ENCODE measurements at places on chromosomes 3 and 15. TPM values are rescaled to one million over a fixed set of nuclear protein-coding genes. Genes with fewer than 3 reads are reported as not detected.

CLRN1 gene
- polyA plus RNA-seq = not detected

IFRD2 gene
- polyA plus RNA-seq = 85.4 TPM

APOD gene
- polyA plus RNA-seq = 3.7 TPM

TP63 gene
- polyA plus RNA-seq = not detected

ISLR gene
- polyA plus RNA-seq = 124 TPM

WDR76 gene
- 4.1 TPM for polyA plus RNA-seq

GOLGA6D gene
- not detected for polyA plus RNA-seq

GOLGA8F gene
- 0.04 TPM for polyA plus RNA-seq

DPPA2 gene
- polyA plus RNA-seq = not detected

CNTN6 gene
- not detected for polyA plus RNA-seq

GRCh38 chr15:36912311-36912712 lies 188.0 kb downstream of the MEIS2 start:
- peak; percentile 20 for DNase-seq

DNA sequence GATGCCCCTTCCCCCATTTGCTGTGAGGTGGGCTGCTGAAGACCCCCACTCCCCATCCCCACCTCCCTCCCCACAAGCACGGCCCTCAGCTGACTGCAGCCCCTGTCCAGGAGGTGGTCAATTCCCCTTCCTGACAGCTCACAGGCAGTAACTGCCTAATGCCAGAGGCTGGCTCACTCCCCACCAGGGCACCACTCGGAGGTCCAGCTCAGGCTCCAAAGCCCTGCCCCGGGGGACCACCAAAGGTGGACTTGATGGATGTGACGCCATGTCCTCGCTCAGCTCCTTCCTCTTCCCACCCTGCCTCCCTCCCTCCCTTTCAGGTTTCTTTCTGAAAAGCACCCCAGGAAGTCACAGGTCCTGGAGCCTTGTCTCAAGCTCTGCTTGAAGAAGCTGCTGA lies 82.8 kb downstream of the MEGF11 start:
- no peak for DNase-seq

GRCh38 chr15:88454867-88455810 lies 12.0 kb downstream of the MRPL46 start:
- DNase-seq = peak; percentile 92

- peak; percentile 86 for DNase-seq
Observed at GRCh38 chr3:104629038-104629437, 737.7 kb upstream of the ALCAM start.

GRCh38 chr15:64917211-64917610 lies 5.5 kb downstream of the ANKDD1A start:
- DNase-seq = no peak

GRCh38 chr3:143362115-143362991 lies 242.8 kb downstream of the CHST2 start:
- no peak for DNase-seq

DNA sequence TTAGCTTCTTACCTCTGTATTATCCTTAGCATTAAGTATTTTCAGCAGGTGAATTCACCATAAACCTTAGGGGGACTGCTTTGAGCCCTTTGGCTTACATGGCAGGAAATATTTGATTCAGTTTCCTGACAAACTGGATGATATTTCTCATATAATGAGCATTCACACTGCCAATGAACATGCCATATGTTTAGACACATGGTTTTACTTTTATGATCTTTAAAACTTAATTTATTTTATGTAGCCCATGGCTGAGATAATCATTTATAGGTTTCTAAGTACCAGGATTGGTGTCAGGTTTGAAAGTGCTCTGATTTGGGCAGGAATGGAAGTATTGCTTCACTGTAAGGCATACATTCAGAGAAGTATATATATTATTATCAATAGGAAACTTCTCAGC lies 319.1 kb downstream of the ZPLD1 start:
- no peak for DNase-seq

DNA sequence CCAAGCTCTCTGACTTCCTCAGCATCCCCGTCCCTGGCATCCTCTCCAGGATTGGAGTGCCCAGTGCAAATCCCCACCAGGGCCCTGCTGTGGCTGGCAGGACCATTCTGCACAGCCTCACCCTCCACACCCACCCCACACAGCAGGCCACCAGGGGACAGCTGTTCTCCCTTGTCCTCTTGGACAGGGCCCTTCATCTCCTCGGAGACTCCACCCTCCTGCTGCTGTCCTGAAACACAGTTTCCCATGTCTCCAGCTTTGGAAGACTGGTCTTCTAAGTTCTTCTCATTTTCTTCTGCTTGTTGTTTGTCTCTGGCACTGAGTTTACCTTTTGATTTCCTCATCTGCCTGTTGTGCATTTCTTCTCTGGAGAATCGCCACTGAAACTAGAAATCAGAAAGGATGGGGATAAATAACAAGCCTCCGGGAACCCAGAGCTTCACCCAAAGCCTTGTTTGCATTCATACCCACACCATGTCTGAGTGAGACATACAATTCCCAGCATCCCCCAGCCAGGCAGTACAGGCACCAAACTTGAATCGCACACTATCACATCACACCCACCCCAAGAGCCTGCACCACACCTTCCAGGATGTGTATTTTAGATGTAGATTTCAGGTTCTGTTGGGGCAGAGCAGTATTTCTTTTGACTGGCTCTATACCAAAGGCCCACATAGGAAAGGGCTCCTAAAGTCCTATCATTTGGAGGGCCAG lies 52.0 kb downstream of the OXNAD1 start:
- no peak for DNase-seq

- DNase-seq = peak; percentile 36
Observed at GRCh38 chr3:98021830-98022560, 13.1 kb downstream of the GABRR3 start.

DNA sequence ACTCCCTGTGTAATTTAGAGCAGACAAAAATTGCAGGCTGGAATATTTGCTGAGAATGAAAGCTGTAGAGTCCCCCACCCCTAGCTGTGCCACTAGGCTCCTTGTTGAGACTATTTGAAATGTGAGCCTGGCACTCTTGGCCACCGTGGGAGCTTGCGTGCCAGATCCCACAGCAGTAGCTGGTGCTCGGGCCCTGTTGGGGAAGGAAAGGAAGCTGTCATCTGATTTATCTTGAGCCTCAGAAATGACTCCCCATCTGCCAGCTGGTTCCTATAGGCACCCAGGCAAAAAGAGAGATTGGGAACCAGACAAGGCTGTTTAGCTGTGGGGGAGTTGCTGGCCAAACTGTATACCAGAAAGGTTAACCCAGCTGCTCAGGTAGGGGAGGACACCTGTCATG lies 23.4 kb upstream of the CLEC3B start:
- DNase-seq = no peak

DNA sequence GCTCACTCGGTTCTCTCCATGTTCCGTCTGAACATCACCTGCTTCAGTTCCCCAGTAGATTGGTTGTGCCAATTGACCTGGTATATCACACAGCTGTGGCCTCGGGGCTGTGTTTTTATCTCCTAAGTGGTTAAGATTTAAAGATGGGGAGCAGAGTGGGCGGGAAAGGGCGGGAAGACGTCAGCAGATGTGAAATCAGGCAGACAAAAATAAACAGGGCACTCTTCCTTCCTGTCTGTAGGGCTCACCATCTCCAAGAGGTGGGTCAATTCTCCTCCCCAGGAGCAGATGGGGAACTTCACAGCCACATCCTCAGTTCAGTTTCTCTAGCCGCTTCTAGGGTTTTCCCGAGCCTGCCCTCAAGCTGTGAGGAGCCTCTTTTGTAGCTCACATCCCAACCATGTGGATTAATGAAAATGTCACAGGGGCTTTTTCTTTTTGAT lies 26.8 kb upstream of the LIMD1 start:
- no peak for DNase-seq

DNA sequence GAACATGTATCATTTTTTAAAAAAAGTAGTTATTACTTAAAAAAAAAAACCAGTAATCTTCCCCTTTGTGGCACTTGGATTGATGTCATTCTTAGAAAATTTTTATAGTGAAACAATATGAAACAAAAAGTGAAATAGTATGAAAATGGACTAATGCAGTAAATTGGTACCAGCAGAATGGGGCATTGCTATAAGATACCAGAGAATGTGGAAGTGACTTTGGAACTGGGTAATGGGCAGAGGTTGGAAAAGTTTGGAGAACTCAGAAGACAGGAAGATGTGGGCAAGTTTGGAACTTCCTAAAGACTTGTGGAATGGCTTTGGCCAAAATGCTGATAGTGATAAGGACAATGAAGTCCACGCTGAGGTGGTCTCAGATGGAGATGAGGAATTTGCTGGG lies 66.6 kb downstream of the TTC23 start:
- DNase-seq = no peak

- no peak for DNase-seq
Observed at GRCh38 chr15:78110096-78110495, 17.7 kb downstream of the SH2D7 start.

DNA sequence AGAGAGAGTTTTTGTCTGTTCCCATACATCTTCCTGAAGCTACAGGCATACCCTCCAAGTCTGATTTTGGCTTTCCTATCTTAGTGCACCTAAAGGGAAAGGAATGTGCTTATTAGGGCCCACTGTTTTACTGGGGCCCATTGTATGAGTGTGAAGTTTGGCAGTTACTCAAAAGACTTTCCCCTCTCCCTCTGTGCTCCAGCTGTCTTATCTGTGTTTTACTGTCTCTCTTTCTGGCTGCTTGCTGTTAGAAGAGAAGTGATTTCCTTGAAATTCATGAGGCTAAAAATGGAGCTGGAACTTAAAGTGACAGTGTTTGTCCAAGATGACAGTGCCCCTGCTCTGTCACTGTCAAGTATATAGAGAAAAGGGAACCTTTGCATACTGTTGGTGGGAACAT lies 436.2 kb downstream of the OCA2 start:
- no peak for DNase-seq

DNA sequence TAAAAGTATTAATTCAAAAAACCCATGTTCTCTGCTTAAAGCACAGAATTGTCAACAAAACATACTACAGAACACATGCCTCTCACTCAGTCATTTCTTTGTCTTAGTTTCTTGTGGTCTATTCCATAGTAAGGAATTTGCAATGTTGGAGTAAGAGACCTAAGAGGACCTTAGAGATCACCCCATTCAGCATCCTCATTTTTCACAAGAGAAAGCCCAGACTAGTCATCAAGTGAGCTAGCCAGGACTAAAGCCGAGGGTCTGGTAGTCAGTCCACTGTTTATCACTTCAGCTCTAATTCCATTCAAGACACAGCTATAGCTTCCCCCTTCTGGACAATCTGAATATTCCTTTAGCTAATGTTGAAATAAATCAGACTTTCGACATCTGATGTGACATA lies 601.1 kb downstream of the FHIT start:
- DNase-seq = no peak

- no peak for DNase-seq
Observed at GRCh38 chr3:181707980-181708379, 3.7 kb upstream of the SOX2 start.

- DNase-seq = peak; percentile 83
Observed at GRCh38 chr3:141940194-141940776, 63.8 kb downstream of the ATP1B3 start.

DNA sequence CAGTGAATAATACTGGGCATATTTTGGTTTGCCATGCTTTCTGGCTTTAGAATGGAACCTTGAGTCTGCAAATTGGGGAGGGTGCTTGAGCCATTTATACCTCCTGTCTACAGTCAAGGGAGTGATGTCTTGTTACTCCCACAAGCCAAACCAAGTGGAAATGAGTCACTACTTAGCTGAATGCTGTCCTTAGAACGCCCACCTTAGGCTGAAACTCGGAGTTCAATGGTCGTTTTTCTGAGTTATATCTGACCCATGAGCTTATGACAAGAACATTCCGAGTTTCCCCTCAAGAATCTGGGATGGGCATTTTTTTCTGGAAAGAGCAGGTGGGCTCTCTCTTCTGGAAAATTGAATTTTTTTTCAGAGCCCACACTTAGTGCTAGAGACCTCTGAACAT lies 17.4 kb upstream of the CLDN18 start:
- DNase-seq = peak; percentile 19

DNA sequence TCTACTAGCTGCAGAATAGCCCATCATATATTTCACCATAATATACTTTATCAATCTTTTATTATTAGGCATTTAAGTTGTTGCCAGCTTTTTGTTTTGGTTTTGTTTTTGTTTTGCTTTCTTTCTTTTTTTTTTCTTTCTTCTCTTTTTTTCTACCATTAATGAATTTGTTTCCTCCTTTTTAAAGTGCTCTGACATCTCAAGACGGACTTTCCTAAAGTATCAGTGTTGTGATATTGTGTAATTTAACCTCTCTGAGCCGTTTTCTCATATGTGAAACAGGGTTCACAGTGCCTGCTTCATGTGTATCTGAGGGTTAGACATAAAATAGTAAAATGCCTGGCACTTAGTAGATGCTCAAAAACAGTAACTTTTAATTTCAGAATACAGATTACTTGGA lies 109.5 kb upstream of the IL12A start:
- no peak for DNase-seq

GRCh38 chr15:25239471-25240345 lies 199.1 kb downstream of the UBE3A start:
- DNase-seq = no peak

DNA sequence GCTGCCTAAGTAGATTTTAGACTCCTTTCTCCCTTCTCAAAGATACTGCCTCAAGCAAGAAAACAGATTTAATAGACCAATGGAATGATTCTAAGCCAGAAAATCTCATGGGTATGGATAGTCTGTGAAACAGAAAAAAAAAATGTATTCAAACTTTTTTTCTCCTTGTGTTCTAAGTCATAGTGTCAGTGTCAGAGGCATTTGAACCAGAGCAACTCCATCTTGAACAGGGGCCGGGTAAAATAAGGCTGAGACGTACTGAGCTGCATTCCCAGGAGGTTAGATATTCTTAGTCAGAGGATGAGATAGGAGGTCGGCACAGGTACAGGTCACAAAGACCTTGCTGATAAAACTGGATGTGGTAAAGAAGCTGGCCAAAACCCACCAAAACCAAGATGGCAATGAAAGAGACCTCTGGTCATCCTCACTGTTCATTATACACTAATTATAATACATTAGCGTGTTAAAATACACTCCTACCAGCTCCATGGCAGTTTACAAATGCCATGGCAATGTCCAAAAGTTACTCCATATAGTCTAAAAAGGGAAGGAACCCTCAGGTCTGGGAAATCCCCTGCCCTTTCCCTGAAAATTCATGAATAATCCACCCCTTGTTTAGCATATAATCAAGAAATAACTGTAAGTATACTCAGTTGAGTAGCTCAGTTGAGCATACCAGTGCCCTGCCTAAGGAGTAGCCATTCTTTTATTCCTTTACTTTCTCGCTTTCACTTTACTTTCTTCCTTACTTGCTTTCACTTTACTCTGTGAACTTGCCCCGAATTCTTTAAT lies 72.8 kb upstream of the GOLGA8B start:
- no peak for DNase-seq

GRCh38 chr3:159837725-159838124 lies 150.9 kb upstream of the IL12A start:
- no peak for DNase-seq

- DNase-seq = no peak
Observed at GRCh38 chr3:50369012-50369670, 9.8 kb upstream of the TMEM115 start.

Data from GM23248 (cell line).